CD4-positive, alpha-beta T cell treated with Interleukin-15 for 1 hour (primary cell): ENCODE measurements at places on chromosomes 2 and 18.

DNA sequence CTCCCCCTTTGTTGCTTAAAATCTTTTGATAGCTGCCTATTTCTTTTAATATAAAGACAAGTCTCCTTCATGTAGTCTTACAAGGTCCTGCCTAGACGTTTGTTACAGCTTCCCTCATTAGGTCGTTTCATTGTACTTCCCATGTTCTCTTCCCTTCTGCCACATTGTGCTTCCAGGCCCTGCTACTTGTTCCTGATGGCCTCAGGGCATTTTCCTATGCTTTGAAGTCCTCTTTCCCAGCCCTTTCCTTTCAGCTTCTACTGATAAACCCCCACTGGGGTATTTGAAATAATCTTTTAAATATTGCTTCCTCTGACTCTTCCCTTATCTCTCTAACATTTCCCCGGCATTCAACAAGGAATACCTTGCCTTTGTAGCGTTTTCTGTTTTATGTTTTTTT lies 67.4 kb downstream of the UBE2E3 start:
- DNase-seq, result no peak

GRCh38 chr2:23487735-23488492 lies 102.9 kb downstream of the KLHL29 start:
- no peak for DNase-seq

DNA sequence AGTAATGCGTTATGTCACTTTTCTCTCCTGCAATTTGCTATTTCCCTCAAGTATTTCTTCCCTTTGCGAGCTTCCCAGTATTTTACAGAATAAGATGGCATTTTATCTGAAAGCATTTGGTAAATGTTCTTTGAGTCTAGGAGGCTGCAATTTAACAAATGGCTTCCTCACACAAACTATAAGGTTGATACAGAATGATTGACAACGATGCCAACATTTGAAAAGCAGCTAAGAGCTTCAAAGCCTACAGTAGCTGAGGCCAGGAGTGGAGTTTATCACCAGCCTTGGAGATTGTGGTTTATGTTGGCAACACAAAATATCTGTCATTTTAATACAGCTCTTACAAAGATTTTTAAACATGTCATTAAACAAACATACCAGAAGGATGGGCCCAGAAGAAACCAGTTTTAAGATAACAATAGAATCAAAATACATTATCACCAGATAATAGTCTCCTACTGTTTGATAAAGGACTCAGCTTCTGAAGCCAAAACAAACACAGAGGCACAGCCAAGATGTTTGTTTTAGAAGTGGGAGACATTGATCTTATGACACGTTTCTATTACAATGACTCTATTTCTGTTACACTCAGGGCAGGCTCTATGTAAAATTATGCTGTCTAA lies 711.4 kb upstream of the ACVR2A start:
- DNase-seq, result no peak

GRCh38 chr18:78549971-78550370 lies 429.6 kb upstream of the SALL3 start:
- no peak for DNase-seq

DNA sequence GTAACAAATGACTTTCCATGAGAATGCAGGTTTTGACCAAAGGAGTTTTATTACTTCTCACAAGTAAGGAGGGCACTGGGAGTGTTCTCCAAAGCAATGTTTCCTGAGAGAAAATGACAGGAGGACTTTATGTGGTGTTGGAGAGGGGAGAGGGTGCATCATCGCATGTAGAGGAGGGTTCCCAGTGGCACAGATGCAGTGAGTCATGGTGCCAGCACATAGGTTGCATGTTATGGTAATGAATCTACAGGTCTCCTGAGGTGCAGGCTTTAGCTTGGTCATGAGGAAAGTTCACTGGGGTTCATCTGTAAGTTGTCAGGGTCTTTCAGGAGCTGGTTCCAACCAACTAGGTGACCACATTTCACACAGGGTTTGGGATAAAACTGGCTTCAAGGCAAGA lies 30.4 kb downstream of the NAT8 start:
- DNase-seq, result no peak

DNA sequence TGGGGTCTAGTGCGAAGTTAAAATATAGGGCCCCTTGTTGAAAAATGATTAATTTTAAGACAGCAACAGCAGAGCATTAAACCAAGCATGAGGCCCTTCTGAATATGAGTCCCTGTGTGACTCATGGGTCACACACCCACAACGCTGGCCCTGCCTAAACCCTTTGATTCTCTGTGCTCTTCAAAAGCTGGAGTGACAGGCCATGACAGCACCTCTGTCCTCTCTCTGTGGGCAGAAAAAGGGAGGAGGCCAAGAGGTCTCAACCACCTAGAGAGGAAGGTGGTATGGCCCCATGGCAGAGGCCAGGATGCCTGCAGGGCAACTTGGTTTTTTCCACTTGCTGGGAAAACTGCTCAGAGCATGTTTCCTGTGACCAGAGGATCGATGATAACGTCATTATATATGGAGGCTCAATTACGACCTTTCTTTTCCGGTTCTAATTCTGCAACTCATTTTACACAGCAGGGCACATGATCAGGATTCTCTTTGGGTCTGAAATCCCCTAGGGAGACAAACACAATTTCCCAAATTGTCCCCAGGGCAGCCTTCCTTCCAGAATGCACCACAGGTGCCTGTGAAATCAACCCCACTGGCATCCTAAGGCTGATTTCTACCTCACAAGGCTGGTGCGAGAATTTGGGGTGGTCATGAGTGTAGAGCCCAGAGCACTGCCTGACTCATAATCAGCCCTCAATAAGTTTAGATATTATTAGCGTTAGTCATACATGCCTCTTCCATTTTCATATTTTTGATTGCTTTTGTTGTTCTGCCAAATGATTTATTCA lies 102.0 kb upstream of the PPP1CB start:
- DNase-seq, result peak; percentile 21

GRCh38 chr18:37019157-37019827 lies 190.4 kb downstream of the KIAA1328 start:
- DNase-seq, result no peak

DNA sequence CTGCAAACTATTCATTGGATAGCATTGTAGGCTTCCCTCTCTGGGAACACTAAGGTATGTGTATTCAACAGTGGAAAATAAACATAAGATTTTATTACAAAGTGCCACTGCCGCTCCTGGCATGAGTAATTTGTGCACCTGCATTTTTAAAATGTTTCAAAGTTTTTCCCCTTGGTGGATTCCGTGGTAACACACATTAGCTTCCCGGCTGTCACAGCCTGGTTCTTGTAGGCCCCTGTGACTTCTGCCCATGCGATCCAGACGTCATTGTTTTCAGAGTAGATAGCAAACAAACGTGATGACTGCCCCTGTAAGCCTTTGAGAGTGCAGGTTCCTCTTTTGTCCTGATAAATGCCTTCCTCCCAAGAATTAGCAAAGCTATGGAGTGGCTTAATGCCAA lies 421.0 kb downstream of the ZNF521 start:
- no peak for DNase-seq

GRCh38 chr18:75714766-75715165 lies 287.3 kb upstream of the SMIM21 start:
- DNase-seq, result no peak

- DNase-seq, result no peak
Measured at GRCh38 chr2:239289545-239289944, 111.3 kb downstream of the HDAC4 start.

GRCh38 chr2:234435836-234436481 lies 60.9 kb downstream of the ARL4C start:
- no peak for DNase-seq

- DNase-seq, result no peak
Measured at GRCh38 chr2:153213022-153213421, 265.5 kb downstream of the RPRM start.

- no peak for DNase-seq
Measured at GRCh38 chr2:197543206-197543605, 27.3 kb downstream of the MOB4 start.

- no peak for DNase-seq
Measured at GRCh38 chr2:60899892-60900249, 18.5 kb downstream of the REL start.

DNA sequence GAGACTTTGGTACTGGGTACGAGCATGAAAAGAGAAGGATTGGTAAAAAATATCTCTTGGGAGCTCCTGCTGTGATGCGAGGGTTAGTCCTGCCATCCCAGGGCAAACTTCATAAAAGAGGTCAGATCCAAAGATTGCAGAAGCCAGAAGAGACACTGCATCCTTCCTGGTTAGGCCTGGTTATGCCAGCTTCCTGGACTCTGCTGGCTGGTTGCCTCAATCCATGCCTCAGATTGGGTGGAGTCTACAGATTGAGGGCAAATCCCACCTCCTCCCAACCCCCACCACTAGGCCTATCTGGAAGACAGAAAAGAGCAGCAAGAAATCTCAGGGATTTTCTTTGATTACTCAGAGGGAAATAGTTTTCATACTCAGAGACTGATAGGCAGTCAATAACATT lies 5.3 kb upstream of the ACADL start:
- no peak for DNase-seq

DNA sequence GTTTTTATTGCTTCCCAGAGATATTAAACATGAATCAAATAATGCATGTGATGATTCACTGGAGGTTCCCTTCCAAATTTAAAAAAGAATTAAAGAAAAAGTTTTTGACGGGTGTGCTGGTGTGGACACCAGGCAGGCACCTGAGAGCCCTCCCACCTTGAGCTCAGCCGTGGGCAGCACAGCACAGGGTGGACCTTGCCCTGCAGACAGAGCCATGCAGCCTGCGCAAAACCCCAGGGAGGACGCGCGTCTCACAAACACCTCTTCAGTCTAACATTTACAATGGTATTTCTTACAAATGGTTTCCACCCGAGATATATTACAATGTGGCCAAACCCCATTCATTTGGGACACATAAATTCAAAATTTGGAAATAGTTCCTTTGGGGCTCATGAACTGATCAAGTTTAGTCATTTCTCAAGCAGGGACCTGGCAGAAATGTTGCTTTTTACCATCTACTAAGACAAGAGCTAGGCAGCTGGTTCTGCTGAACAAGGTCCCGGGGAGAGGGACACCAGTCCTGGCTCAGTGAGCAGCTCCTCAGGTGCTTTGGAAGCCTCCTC lies 45.4 kb downstream of the ODC1 start:
- no peak for DNase-seq

DNA sequence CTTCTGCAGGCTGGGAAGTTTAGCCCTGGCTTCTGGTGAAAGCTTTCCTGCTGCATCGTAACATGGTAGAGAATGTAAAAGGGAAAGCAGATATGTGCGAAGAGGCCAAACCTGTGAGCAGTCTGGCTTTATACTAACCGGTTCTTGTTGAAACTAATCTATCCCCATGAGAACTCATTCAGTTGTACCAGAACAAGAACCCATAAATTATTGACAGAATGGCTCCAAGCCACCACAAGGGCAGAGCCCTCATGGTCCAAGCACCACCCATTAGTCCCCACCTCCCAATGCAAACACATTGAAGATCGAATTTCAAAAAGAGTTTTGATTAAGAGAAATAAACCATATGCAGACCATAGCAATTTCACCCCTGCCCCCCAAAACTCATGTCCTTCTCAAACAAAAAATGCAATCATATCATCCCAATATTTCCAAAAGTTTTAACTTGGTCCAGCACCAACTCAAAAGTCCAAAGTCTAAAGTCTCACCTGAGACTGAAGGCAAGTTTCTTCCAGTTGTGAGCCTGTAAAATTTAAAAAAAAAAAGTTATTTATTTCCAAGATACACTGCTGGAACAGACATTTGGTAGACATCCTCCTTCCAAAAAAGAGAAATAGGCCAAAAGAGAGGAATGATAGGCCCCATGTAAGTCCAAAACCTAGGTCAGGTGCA lies 318.9 kb downstream of the CNTNAP5 start:
- no peak for DNase-seq

DNA sequence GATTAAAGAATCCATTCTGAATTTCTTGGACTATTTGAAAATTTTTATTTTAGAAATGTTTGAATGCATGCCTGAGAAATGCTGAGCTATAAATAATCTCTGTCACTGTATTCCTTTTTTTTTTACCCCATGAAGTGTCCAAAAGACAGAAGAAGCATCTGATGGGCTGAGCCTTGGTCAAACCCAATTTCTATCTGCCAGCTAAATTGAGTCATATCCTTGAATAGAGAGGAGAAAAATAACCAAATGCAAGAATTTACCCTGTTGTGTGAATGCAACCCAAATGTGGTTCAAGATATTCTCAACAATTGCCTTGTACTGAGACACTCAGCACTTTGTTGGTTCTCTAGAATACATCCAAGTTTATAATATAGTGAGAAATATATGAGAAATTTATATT lies 223.5 kb downstream of the UBE2E3 start:
- DNase-seq, result no peak

- peak; percentile 43 for DNase-seq
Measured at GRCh38 chr2:1550658-1551316, 137.5 kb downstream of the TPO start.

- DNase-seq, result no peak
Measured at GRCh38 chr18:73688851-73689711, 458.6 kb downstream of the FBXO15 start.

DNA sequence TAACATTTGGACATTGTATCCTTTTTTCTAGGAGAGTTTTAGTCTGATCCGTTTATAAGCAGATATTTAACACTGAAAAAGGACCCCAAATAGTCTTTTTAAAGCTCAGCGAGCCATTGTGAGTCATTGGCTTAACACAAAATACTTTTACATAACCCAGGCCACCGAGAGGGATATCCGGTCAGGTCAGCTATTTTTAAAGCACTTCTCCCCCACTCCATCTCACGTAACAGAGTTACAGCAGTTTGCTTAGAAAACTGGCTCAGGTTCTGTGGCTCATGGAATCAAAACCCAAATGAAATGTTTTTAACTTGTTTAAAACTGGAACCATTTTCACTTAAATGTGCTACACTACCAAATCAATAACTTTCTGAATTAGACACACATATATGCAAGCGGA lies 23.9 kb downstream of the COL4A3 start:
- no peak for DNase-seq

DNA sequence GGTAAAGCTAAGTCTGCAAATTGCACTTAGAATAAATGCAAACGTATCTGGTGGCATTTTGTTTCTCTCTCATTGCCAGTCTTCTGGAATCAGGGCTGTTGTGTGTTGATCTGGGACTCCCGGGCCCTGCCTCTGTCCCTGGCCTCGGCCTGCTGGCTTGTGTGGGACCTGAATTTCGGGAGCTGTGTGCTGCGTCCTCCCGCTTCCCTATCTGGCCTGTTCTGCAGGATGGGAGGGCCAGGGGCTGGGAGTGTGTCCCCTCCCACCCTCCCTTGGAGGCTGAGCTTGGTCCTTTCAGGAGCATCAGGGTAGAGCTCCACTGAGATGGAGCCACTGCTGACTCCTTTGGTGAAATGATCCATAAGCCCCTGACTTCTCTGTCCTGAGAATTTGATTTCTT lies 118.5 kb downstream of the ACKR3 start:
- DNase-seq, result no peak

DNA sequence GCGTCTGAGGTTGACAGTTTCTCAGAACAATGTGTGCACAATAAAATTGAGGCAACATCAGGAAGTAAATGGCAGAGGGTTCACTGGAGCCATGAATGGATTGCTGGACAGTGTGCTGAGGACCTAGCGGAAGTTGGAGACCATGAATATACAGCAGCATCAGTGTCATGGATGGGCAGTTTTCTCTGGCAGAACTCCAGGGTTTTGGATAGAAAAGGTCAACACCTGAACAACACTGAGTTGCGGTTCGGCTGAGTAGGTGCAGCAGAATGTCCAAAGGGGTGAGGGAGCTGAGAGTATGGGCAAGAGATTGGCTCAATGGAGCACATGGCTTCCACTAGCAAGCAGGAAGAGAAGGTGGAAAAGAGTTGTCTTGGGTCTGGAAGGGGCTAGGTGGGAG lies 73.7 kb downstream of the DNER start:
- DNase-seq, result no peak

- DNase-seq, result no peak
Measured at GRCh38 chr2:88212251-88212790, 42.2 kb downstream of the THNSL2 start.
